ENCODE measurements at places on chromosomes 7 and 10.

DNA sequence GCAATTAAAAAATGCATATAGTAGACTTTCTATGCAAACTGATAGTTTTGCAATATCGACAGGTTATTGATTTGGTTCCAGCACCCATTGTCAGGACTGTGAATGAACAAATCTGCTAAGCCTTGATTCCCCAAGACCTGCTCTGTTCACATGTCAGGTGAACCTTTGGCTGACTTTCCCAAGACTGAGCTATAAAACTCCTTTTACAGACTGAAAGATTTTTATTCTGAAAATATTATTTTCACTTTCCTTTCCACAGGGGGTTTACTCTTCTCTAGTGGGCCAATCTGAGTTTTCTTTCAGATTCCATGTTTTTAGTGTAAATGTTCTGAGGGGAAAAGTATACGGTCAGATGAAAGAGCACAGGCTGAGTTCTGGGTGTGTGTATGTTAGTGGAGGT, 199.2 kb upstream of the BMPER start:
- no peak for DNase-seq

DNA sequence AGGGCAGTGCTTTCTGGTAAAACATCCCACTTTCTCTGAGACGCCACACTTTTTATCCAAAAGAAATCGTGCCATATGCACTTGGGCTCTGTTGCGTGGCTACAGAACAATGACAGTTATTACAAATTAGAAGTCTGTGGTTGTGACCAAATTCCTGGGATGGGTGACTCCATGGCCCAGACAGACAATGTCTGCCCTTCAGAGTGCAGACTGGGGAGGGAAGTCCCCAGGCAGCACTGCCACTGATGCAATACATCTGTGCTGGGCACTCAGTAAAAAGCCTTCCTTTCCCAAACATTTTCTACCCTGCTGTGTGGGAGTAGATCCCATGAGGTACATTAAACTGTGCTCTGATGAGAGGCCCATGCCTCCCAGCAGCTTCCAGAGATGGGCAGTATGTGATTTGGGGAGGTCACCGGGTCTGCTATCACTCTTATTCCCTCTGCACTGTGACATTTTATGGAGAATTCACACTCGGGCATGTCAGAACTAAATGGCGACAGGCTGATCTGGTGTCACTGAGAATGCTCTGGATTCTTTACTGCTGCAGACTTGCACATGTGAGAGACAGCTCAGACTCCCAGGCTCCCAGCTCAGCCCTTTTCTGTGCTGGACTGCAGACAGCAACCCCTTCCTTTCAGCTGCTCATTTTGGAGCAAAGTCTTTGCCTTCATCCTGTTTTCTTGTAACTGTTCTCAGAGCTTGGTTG, 243.5 kb upstream of the ZNF32 start:
- no peak for DNase-seq

DNA sequence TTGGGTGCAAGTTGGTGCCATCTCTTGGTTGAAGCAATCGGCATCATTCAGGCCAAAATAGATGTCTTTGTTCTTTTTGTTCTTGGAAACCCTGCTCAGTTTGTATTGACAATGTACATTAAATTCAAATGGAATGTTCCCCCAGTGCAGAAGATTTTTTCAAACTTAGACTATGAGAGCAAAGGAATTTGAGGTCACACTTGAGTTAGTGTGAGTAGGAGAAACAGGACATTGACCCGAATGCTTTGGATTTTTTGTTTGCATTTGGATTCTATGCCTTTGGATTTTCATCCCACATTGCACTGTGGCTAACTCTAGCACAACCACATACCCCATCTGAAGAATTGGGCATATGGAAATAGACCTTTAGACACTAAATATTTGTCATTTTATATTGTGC, 480.0 kb downstream of the GALNT17 start:
- DNase-seq: no peak

DNA sequence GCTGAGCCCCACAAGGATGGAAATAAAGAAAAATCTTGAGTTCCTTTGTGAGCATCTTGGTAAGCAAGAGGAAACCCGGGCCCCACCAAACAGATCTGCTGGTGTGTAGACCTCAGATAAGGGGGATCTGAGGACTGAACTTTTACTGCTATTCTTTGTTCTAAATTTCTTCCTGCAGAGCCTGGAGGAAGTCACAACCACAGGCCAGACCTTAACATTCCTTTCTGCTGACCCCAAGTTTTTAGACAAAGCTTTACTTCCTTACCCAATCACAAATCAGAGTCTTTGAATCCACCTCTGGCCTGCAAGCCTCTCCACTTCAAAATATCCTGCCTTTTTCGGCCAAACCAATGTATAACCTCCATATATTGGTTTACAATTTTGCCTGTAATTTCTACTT, 352.6 kb upstream of the AUTS2 start:
- no peak for DNase-seq

DNA sequence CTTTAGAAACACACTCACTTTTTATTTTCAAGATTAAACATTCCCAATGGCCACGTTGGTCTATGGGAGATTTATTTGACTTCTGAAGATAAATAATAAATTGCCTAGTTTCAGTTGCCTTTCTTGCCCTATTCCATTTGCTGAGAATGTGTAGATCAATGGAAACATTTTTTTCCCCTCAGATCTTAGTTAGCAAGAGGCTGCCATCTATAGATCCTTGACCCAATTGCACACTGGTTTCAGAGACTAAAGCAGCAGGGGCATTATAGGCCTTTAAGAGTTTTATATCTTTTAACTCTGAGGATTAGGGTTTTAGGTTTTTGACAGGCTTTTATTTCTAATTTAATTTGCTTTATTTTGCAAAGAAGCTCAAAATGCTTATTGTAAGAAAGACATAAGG, 163.2 kb upstream of the GPR26 start:
- DNase-seq: no peak

- no peak for DNase-seq
These were observed 37.2 kb downstream of the CYCS start for GRCh38 chr7:25087855-25088254.

GRCh38 chr10:11081408-11081807, 63.7 kb downstream of the CELF2 start:
- DNase-seq: no peak

DNA sequence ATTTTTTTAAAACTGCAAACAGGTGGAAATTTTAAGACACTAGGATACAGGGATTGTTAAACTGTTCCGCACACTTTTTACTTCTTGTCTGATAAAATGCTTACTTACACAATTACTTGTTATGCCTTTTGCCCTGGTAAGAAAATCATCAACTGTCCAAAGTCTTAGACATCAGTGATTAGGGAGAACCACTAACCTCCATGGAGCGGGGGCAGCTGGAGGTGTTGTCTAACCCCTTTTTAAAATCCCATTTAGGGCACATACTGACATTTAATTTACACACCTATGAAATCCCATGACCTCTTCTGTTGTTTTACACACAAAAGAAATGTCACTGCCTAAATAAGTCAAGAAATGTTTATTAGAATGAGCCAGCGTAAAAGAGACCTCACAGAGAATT, 65.7 kb downstream of the TRIM24 start:
- no peak for DNase-seq

DNA sequence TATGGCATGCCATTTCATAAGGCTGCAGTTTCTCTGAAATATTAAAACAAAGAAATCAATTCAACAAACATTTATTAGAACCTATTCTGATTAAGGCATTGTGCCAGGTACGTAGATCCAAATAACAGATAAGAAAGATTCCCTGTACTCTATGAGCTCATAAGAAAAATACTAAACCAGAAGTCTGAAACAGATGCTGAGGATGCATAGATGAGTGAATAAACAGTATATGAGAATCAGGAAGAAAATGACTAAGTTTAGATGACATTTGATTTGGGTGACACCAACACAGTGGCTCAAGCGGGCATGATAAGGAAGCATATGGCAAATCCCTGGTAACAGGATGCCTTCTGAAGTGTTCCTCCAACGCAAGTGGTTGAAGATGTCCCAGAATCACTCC, 477.2 kb downstream of the PARD3 start:
- DNase-seq: no peak

GRCh38 chr10:63261496-63261895, 128.4 kb downstream of the NRBF2 start:
- no peak for DNase-seq

DNA sequence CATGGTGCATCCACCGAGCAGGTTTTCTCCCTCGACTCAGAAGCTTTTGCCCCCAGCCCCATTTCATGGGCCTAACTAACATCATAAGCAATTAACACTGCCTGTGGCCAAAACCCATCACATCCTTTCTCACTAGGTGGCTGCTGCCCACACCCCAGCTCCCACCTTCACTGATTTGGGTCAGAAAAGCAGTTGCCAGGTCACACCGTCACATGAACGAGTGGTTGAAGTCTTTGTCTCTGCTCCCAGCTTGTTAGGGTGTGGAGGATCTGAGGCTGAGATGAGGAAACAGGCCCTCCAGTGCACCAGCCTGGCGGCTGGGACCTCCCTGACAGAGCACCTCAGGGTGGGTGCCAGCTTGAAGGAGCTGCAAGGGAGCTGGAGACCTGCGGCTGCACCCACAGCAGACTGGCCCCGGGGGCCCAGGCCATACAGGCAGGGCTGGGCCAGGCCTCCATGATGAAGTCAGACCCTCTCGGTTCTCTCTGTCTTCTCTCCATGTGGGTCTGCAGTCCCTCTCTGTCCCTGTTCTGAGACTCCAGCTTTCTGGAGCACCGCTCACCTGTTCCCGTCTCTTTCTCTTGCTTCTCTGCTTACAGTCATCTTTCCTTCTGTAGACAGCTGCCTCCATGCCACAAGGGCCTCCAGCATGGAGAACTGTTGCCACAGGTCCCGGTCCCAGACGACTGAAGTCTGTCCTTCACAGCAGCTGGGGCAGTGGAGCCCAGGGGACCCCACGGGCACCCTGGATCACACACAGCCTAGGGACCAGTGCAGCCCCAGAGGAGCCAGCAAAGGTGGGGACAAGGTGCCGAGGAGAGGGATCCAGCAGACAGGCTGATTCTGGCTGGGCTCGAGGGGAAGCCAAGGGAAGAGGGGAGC, 13.8 kb upstream of the INPP5A start:
- no peak for DNase-seq

DNA sequence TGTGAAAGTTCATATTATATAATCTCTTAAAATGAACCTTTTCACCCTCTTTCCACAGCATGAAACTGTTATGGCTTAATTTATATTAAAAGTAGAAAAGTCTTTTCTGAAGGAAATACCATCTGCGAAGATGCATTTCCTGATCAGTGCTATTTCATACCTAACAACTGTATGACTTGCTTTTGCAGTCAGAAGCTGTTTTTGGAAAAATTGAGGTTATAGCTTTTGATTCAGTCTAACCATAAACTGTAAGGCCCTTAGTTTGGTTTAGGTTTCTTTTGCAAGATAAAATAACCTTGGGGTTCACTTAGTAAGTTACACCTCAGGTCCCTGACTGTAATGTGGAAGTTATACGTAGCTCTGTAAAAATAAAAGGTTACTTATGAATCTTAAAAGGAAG, 22.7 kb upstream of the PARP12 start:
- DNase-seq: no peak

GRCh38 chr7:122518488-122518887, 180.4 kb downstream of the RNF133 start:
- no peak for DNase-seq

DNA sequence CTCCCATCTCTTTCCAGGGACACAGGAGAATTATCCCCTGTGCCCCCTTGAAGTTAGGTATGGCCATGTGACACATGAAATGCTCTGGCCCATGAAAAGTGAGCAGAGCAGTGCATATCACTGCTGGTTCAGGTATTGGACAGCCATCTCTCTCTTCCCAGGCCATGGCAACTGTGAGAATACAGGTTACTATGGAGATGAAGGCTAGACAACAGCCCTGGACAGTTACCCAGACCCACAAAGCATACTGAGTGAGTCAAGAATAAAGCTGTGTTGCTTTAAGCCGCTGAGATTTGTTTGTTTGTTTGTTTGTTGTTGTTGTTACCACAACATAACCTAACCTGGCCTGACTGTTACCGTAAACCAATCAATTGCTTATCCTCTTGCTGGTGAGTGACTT, 722.3 kb downstream of the KCNMA1 start:
- DNase-seq: no peak
